ENCODE measurements at places on chromosomes 13 and 19.

GRCh38 chr19:18126097-18126496, 26.9 kb upstream of the PIK3R2 start:
- no peak for DNase-seq

- no peak for DNase-seq
These were observed 18.7 kb downstream of the MIPEP start for GRCh38 chr13:23870356-23871140.

DNA sequence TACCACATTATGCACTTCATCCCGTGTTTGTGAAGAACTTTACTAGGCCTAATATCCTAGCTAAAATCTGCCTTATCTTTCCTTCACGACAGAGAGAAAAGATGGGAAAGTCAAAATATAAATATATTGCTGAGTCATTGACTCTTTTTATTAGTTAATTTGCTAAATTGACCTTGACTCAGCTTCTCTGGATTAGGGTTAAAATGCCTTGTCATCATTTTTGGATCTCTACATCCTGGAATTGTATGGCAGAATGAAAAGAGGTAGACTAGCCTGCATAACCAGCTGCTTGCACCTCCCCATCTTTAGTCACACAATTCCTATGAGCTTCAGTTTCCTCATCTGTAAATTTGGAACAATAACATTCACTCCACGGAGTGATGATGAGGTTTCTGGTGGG, 280.3 kb downstream of the DCT start:
- no peak for DNase-seq

DNA sequence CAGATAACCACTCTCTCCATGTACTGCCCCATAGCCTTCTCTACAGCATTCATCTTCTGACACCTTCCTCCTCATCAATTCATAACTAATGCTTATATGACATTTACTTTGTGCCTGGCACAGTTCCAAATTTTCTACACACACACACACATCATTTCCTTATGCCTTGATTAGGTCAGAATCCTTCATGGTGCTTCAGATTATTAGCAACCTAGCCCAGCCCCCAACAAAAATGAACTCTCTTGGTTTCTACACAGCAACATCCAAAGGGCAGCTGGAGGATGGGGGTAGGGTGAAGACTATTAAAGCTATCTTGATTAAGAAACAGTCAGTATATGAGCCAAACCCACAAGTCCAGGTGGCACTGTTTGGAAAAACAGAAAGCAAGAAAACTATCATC, 3.7 kb downstream of the RUBCNL start:
- DNase-seq, result no peak

DNA sequence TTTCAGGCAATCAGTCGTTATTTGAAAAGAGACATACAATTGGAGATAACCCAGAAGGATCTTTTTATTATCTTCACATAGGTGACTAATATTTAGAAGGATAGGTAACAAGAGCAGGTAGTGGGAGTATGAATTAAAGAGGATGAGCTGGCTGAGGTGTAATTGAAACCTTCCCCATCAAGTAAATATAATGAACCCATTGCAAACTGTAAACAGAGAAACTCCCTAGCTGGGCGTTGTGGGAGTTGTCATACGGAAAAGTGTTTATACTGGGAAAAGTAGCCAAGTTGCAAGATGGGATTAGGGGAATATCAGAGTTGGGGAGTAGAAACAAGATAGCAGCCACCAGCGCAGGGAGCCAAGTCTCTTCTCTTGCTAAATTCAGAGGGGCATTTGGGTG, 448.4 kb downstream of the COG6 start:
- DNase-seq, result no peak

- no peak for DNase-seq
These were observed 14.7 kb downstream of the CILP2 start for GRCh38 chr19:19552798-19553197.

- no peak for DNase-seq
These were observed 1.6 kb downstream of the ELAVL3 start for GRCh38 chr19:11479090-11479897.

DNA sequence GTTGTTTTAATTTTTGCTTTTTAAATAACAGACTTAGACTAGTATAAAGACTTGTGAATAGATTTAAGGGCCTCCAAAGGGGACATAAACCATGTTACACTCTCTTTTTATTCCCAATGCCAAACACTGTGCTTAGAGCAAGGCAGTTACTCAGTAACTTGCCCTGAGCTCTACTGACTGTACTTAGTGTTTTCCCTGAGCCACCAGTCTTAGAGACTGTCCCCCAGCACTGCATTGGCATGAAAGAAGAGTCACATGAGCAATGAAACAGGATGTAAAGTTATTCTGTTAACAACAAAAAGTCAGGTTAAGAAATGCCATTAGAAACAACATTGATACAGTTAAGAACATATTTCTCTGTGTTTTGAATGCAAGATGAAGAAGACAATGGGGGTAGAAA, 187.9 kb downstream of the TBC1D4 start:
- no peak for DNase-seq

DNA sequence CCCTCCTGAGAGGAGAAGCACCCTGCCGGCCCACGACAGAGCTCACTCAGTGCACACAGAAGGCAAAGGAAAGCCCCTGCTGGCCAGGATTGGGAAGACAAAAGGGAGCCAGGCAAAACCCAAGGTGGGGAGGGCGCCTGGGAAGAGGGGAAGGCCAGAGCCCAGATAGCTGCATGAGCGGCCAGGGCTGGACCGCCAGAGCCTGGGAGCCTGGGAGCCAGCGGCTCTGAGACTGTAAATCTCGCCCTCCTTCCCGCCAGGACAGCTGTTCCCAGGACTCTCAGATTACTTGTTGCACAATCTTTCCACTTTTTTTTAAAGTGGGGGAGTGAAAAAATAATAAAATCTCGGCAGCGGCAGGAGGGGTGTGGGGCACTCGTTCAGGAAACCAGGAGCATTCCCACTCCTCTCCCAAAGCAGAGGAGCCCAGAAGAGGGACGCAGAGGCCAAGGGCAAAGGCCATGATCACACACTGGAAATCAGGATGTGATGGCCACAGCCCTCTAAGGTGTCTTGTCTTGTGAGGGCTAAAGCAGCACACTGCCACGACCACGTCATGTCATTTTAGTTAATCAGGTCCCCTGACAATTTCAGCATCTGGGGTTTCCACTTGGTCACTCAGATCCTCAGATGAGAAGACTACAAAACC, 19.6 kb upstream of the EPHX3 start:
- DNase-seq, result peak; percentile 62

DNA sequence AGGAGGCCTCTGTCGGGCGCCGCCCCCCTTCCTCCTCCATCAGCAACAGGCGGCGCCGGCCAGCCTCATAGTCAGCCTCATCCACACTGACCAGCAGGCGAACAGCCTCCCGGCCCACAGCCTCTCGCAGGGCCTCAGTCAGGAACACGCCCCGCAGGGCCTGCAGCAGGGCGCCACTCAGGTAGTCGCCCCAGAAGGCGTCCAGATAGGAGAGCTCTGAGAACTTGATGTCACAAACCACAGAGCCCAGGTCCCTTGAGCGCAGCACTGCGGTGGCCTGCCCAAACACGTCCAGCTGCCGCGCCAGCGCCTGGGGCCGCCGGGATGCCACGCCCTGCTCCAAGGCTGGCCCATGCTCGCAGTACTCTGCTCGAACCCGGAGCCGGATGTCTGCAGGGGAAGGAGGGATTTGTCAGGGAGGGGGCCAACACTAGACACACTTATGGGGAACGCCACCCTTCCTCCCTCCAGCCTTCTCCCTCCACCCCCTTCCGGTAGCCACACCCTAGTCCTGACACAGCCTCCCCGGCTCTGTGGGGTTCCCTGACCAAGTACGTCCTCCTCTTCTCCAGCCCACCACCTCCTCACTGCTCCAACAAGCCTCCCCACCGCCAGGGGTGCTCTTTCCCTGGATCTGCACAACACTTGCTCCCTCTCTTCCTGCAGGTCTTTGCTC, 17.9 kb downstream of the DEDD2 start:
- peak; percentile 52 for DNase-seq

GRCh38 chr13:106987427-106987785, 419.5 kb upstream of the ARGLU1 start:
- no peak for DNase-seq

GRCh38 chr19:2034729-2035589, 16.1 kb downstream of the MKNK2 start:
- no peak for DNase-seq

GRCh38 chr19:1468274-1468820, 10.7 kb downstream of the C19orf25 start:
- no peak for DNase-seq

DNA sequence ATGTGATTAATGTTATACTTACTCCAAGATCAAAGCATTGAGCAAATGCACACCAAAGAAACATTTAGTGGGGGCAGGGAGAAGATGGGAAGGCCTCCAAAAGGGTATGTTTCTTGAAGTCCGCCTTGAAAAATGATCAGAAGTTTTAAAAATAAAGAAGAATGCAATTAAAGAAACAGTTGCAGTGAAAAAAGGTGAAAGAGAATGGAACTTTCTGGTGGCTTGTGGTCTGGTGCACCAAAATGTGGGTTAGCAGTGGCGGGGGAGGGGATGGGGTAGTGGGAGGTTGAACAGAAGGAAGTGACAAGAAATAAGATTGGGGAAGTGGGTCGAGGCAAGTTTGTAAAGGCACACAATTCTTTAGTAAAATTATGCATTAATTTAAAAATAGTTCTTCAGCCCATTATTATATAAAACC, 2.5 kb downstream of the LCP1 start:
- DNase-seq, result peak; percentile 90

DNA sequence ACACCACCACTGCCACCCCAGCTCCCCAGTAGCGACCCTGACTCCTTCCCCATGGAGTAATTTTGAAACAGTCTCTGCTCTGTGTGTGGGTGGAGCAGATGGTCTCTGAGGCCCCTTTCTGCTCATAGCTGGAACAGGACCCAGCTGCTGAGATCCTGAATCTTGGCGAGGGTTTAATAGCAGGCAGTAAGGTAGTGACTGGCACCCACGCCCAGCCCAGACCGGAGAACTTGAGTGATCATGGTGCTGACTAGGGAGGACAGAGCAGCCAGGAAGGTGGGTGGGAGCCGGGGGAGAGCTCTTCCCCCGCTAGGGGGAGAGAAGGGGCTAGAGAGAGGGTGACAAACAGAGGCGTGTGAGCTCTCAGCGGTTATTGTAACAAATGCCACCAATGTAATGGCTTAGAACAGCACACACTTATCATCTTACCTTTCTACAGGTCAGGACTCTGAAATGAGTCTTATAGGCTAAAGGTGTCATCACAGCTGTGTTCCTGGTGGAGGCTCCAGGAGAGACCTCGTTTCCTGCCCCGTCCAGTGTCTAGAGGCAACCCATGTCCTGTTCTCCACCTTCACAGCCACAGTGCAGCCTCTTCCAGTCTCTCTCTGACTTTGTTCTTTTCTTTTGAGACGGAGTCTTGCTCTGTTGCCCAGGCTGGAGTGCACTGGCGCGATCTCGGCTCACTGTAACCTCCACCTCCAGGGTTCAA, 7.2 kb upstream of the ACER1 start:
- no peak for DNase-seq

DNA sequence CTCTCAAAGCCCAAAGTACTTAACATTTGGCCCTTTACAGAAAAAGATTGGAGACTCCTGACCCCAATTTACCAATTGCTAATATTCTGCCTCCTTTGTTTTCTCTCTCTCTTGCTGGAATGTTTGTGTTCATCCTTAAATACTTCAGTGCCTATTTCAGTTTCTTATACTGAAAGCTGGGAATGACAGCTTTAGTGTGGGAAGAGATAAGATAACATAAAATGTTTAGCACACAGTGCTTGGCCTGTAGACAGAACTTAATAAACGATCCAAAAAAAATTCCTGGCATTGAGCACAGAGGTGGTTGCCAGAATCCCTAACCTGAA, 3.0 kb upstream of the PLEKHF1 start:
- DNase-seq, result no peak

DNA sequence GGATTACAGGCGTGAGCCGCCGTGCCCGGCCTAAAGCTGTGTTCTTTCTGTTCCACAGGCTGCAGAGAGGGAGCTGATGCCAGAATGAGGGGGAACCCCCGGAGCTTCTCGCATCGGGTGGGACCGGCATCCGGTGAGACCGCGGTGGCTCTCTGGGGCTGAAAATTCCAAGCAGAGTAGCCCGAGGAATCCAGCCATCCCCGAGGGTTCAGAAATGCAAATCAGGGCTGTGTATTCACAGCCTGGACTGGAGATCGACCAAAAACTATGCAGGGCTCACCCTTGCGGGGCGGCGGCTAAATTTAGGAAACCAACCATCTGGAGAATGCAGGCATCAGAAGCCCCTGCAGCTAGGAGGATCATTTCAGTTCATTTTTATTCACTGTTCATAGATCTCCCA, 99.2 kb downstream of the GNG7 start:
- DNase-seq, result no peak

All from lower leg skin (tissue), 4 donors.